Effector memory CD8-positive, alpha-beta T cell (primary cell): ENCODE measurements at places on chromosomes 4 and X.

DNA sequence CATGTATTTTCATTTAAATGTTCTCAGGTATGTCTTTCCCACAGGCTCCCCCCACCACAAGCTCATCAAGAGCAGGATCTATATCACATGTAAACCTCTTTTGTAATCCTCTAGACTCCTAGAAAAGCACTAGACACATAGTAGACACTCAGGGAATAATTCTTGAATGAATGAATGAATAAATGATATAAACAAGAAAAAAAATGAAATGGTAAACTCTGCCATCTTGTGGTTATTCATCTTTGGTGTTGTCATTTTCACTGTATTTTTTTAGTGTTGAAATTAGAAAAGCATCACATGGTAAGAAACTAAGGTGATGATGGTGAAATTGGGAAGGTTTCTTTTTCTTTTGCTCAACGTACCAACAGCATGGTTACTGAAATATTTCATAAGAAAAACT is 34.2 kb upstream of the C1GALT1C1 start:
- DNase-seq, result no peak

GRCh38 chr4:23979534-23979933 is 89.7 kb upstream of the PPARGC1A start:
- no peak for DNase-seq

DNA sequence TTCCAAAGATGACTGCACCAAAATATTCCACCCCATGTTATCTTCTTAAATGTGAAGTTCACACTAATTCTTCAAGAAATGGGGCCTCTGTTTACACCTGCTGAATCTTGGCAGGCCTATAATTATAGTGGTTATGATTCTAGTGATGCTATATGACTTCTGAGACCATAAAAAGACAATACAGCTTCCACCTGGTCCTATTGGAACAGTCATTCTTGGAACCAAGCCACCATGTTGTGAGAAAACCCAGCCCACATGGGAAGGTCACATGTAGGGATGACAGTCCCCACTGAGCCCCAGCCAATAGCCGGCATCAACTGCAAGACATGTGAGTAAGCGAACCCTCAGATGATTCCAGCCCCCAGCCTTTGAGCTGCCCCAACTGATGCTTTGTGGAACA is 587.5 kb downstream of the MID1IP1 start:
- no peak for DNase-seq

DNA sequence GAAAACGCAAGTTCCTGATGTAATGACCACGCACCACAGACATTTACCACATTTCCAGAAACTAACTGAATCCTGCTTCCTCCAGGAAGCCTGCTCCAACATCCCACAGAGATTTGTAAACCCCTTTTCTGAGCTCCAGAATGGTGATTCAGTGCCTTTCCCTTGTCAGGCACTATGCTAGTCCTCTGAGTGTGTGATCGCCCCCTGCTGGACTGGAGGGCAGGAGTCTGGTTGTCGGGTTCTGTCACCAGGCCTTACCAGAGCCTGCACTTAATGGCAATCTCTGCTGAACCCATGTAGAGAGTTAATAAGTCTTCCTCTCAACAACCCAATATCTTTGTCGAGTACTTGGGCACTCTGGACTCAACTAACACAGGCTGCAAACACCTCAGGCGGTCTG is 14.5 kb upstream of the KDM5C start:
- no peak for DNase-seq

- DNase-seq, result no peak
These were observed 33.9 kb downstream of the DIPK2B start for GRCh38 chrX:45166781-45167180.

- no peak for DNase-seq
These were observed 93.7 kb downstream of the RTL5 start for GRCh38 chrX:72038016-72038415.

GRCh38 chr4:16573206-16573605 is 325.2 kb downstream of the LDB2 start:
- DNase-seq, result no peak
